ENCODE measurements at places on chromosomes 3 and 15.

DNA sequence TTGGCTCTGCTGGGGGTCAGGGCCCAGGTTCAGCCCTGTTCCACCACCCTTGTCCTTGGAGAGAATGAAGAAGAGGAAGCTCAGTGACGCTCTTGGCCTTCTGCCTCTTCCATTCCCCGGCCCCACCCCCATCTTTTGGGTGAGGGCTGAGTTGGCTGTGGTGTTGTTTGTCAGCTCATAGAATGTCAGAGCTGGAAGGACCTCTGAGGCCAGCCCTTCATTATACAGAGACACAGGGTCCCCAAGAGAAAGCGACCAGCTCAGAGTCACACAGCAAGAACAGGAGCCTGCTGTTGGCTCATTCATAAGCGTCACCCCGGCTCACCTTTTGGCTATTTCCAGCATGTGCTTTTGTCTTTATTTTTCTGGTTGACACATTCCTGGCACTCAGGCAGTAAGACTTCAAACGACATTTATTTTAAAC lies 68.2 kb downstream of the AAGAB start:
- DNase-seq = no peak

- no peak for DNase-seq
Observed at GRCh38 chr3:111607240-111607920, 12.2 kb upstream of the ZBED2 start.

GRCh38 chr3:54071601-54072000 lies 50.8 kb upstream of the CACNA2D3 start:
- DNase-seq = no peak

DNA sequence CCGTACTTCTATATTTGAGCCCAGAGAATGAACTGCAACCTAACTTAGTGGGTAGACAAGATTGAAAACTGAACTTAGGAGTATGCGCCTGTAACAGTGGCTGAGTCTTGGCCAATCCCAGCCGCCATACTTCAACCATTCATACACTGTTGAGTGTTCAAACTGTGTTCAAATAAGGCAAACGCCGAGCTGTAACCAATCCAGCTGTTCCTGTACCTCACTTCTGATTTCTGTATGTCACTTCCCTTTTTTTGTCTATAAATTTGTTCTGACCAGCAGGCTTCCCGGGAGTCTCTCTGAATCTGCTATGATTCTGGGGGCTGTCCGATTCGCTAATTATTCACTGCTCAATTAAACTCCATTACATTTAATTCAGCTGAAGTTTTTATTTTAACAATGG lies 58.6 kb upstream of the TPM1 start:
- no peak for DNase-seq

DNA sequence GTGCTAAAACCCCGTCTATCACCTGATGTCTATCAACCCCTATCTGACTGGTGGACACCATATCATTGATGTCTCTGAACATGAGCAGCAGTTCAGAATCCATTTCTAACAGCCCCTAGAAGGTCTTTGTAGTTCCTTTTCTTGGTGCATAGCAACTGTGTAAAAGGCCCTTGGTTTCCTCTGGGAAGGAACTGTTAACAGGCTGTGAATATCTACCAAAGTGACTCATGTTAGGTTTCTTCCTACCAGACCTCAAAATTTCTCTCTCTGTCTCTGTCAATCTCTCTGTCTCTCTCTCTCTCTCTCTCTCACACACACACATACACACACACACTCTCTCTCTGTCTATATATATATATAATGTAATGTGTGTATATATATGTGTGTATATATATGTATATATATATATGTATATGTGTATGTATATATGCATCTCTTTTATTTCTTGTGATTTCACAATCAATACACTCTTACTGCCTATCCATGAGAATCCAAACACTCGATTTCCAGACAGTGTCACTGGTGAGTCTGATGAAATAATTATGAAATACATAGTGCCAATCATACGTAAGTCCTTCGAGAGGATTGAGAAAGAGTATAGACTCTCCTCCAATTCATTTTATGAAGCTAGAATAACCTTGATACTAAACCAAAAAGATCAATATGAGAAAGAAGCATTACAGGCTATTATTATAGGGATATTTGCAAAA lies 335.9 kb upstream of the SLCO3A1 start:
- no peak for DNase-seq

- no peak for DNase-seq
Observed at GRCh38 chr15:38672814-38673670, 108.4 kb upstream of the RASGRP1 start.
